AG09319 (cell line): ENCODE measurements at places on chromosomes 2 and 18.
A peak's percentile ranks its signal among the peaks of the same experiment; 100 is the strongest.

GRCh38 chr2:5561006-5561405 is 131.2 kb upstream of the SOX11 start:
- DNase-seq = no peak

DNA sequence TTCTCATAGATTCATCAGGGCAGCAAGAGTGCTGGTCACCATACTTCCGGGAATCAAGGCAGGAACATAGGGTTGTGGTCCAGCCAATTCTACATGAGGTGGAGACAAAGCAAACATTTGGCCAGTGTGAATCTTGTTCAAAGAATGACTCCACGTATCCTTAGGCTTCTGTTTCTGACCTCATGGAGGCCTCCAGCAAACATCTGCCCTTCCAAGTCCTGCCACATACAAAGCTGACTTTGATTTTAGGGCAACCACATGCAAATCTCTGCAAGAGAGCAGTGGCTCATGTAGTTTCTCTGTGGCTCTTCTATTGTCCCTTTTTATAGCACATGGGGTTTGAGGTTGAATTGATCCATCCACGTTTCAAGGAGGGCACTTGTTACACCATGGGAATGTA is 132.1 kb upstream of the MMADHC start:
- no peak for DNase-seq

DNA sequence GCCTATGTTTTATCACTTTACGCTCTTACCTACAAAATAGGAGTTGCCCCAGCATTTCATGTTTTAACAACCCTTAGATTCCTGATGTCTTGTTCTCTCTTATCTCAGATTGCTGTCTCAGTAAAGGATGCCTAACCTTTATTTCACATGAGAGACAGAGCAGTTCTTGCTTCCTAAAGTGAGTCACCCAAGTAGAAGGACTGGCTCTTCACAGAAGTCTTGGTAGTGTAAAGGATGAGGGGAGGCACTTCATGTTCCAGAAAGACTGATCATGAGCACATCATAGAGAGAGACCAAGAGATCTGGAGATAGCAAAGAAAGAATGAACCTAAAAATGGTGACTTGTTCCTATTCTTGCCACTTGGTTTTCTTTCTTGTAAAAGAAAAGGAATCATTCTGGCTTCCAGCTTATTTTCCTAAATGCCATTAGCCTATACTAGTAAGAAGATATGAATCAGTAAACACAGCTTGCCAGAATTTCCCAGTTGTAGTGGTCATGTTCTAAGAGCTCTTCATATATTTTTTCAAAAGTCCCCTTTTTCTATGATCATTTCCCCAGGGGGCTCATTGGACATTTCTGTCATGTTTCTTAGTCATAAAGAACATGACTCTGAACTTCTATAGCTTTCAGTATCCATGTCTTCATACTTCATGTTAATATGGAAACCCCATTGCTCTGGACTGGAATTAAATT is 54.9 kb downstream of the MAPRE2 start:
- no peak for DNase-seq

DNA sequence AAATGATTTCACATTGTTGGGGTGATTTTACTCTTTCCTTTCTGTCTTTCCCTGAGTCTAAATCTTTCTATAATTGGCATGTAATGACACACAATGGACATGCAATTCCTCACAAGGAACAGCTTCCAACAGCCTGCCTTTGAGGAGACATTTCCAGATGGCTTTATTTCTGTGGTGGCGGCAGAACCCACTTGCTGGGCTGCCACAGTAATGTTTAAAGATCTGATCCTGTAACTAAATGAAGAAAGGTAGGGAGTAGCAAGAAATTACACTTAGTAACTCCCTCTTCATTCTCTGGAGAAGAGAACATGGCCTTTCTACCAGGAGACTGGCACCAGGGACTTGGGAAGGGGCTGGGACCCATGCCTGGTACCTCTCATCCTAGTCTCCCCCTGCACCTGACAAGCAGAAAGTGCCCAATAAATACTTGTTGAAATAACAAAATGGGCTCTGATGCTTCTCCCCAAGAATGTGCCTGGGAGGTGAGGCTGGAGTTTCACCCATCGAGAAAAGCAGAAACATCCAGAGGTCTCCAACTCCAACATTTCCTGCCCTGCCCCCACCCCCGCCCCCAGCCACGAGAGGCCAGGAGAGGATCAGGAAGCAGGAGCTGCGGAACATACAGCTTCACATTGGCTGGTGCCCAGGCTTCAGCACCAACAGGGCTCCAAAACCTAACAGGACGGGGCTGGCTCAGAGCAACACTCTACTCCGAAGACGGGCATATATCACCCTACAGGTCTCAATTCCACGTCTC is 92.1 kb downstream of the PXDN start:
- no peak for DNase-seq

- no peak for DNase-seq
Observed at GRCh38 chr2:68187329-68187728, 29.6 kb downstream of the PNO1 start.

DNA sequence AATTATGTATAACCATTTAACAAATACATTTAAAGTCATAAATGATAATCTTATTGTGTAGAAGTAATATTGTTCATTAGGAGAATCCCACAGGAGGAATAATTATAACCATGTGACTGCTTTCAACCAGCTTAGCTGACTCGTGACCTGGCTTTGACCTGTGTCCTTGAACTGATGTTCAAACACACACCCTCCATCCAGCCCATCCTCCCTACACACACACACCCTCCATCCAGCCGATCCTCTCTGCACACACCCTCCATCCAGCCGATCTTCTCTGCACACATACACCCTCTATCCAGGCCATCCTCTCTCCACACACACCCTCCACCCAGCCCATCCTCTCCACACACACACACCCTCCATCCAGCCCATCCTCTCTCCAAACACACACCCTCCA is 83.5 kb downstream of the EIPR1 start:
- DNase-seq = no peak

GRCh38 chr2:146412625-146413024 is 1432.2 kb upstream of the ACVR2A start:
- no peak for DNase-seq

DNA sequence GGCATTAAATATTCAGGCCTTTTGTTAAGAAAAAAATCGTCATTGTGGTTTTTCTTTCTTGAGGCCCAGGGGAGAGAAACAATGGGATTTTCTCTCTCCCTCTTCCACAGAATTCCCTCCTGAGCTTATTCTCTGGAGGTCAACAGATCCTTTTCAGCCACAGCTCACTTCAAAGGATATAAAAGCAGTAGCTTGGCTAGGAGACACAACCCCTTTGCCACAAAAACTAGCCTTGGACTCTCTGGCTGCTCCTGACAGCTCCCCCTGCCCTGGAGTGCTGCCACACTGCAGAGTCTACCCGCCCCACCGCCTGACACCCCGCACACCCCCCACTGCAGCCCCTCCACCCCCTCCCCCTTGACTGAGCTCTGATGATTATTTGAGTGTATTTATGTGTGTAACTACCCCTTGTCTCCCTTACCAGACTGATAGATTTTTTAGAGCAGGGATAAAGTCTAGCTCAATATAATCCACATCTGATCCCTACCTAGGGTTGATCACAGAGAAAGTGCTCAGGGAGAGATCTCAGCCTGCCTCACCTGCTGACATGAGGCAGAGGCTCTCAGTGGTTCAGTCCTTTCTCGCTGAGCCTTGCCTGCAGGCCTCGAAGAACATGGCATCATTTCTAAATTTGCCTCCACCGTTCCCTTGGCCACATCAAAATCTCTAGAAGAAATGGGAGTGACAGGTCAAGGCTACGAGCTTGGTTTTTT is 132.2 kb upstream of the SP5 start:
- no peak for DNase-seq

DNA sequence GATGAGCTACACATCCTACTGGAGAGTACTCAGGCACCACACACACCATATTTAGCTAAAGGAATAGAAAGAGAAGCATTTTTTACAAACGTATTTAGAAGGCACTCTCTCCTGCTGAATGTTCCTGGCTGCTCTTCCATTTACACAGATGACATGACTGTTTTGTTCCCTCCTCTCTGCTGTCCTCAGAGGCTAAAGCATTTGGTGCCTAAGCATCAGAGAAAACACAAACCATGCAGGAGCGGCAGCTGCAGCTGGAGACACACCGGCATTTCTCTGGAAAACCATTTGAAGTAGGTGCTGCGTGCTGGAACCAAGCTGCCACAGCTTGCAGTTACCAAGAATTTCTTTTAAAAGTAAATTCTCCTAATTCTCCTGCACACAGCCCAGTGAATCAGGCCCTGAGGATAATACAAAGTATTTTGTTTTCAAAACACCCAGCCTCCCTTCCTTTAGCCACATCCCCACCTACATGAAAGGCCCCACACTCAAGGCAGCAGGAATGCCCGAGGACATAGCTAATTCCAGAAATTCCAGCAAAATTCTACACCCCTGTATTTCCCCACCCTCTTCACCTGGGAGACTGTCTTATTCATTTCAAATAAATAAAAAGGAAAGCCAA is 488.9 kb upstream of the SOX11 start:
- no peak for DNase-seq

DNA sequence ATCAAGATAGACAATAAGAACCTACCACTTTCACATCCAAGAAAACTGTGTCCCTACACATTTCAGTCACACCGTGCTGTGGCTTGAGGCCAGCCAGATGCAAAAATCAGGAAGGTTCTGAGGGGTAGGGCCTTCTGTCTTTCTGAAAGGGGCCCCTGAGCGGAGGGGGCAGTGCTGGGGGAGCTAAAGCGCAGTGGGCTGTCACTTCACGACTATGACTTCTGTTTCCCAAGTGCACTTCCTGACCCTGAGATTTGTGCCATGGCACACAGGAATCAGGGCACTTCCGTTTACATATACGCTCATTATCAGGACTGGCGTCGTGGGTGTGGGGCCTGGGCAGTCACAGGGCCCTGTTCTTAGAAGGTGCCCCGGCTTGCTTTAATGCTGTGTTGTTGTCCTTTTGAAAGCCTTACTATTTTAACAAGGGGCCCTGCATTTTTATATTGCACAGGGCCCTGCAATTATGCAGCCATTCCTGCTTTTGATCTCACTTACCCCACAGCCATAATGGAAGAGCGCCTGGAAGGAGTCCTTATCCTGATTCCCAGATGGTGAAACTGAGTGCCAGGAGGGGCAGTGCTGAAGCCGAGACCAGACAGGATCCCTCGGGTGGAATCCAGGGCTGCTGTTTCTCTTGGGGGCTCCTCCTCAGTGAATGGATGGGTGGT is 620 bp downstream of the NGEF start:
- DNase-seq = no peak

- DNase-seq = no peak
Observed at GRCh38 chr2:2707206-2707991, 376.3 kb upstream of the MYT1L start.

DNA sequence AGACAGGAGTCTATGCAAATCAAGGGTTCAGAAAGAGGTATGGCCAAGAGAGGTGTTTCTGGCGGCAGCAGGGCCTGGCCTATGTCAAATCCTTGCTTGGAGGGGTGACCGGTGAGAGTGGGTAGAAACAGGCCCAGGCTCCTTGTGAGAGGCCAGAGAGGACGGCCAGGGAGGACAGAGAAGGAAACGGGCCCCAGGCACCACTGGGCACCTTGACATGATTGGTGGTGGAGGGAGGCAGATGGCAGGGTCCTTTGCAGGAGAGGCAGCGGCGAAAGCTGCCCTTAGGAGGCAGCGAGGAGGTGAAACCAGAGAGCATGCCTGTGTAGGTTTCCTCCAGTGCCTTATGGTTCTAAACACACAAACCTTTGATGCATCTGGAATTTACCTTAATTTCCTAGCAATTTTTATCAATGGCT is 6.2 kb downstream of the RAMP1 start:
- no peak for DNase-seq

- DNase-seq = no peak
Observed at GRCh38 chr2:226411205-226411604, 388.4 kb downstream of the IRS1 start.

DNA sequence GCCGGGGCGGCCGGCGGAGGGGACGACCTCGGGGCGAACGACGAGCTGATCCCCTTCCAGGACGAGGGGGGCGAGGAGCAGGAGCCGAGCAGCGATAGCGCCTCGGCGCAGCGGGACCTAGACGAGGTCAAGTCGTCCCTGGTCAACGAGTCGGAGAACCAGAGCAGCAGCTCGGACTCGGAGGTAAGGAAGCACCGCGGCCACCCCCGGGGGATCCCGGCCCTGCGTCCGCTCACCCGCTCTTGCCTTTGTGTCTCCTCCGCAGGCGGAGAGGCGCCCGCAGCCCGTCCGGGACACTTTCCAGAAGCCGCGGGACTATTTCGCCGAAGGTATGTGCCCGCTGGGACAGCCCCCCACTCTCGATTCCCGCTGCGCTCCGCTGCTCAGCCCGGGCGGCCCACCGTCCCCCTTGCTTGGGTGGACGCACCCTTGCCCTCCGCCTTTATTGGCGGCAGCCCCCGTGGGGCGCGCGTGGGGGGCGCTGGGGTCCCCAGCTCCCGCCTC is 611 bp downstream of the TCF7L1 start:
- DNase-seq = no peak

GRCh38 chr2:229485857-229486256 is 214.8 kb upstream of the PID1 start:
- no peak for DNase-seq

- DNase-seq = no peak
Observed at GRCh38 chr18:3088449-3088848, 75.5 kb upstream of the LPIN2 start.

DNA sequence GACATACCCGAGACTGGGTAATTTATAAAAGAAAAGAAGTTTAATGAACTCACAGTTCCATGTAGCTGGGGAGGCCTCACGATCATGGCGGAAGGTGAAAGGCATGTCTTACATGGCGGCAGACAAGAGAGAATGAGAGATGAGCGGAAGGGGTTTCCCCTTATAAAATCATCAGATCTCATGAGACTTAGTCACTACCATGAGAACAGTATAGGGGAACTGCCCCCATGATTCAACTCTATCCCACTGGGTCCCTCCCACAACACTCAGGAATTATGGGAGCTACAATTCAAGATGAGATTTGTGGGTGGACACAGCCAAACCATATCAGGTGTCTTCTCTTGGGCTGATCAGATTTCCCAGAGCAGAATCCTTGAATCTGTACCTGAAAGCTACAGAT is 617.3 kb upstream of the ID2 start:
- no peak for DNase-seq

- DNase-seq = peak; percentile 58
Observed at GRCh38 chr18:24014062-24014985, at the start of gene TTC39C. TSS of gene TTC39C (plus strand) at chr18:24014754. CDS start at chr18:24014872, 118 bp downstream.

- no peak for DNase-seq
Observed at GRCh38 chr18:60668583-60668982, 296.0 kb upstream of the MC4R start.
